ENCODE measurements at places on chromosomes 7 and 10.

GRCh38 chr10:65945061-65945460 is 980.8 kb upstream of the LRRTM3 start:
- no peak for DNase-seq

DNA sequence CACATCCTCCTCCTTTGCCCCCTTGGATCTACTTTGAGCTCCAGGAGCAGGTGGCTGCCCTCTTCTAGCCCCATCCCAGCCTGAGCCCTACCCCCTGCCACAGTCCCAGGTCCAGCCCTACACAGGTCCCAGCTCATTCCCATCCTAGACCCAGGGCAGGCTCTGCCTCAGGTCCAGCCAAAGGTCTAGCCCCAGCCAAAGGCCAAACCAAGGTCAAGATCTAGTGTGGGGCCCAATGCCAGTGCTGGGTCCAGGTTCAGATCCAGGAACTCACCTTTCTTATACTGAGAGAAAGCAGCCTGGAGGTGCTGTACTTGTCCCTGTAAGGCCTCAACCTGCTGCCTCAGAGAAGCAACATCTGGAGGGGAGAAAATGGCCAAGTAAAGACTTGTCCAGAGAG is 8.5 kb downstream of the SFTPD start:
- DNase-seq, result no peak

DNA sequence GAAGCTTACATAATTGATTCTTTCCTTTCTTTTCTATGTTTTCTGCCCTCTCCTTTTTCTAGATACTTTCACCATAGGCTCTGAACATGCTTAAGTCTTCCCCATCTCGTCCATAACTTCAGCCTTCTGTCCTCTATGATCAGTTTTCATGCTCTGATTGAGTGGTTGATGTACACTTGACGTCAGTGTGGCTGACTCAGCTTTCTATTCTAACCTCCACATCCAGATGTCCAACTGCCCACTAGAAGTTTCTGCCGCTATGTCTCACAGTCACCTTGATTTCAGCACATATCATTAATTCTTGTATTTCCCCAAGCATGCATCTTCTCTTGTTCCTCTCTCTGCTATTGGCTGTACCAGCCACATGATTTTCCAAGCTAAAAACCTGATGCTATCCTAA is 15.0 kb downstream of the CDK14 start:
- no peak for DNase-seq

GRCh38 chr10:95783741-95784140 is 27.8 kb downstream of the ENTPD1 start:
- no peak for DNase-seq

DNA sequence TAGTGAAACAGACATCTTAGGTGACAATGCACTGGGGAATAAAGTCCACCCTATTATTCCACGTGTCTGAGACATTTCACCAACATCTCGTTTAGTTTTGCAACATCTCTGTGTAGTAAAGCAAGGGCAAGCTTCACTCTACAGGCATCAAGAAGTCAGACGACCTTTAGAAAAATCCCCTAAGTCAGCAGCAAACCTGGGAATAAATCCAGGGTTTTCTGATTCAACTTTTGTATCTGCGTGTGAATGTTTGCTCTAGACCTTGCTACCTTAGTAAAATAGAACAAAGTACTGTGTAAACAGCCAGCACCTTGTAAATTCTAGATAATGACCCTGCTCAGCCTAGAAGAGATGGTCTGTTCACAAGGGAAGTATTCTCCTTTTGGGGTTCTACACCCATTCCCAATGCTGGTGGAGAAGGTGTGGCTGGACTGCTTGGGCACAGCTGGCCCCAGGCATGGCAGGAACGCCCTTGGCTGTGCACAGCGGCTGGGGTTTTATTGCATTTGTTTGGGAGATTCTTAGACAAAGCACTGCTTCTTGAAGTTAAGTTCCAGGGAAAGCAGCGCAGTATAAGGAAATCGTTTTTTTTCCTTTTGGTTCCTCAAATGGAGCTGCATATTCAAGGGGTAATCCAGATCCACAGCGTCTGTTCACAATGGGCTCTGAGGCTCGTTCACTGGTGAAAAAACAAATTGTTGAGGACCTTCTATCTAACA is 38.3 kb upstream of the GALNTL5 start:
- no peak for DNase-seq

- DNase-seq, result no peak
Measured at GRCh38 chr7:34457329-34457728, 200.7 kb upstream of the NPSR1 start.

- no peak for DNase-seq
Measured at GRCh38 chr10:130105724-130106123, 4.9 kb downstream of the C10orf143 start.

Data from CD4-positive, alpha-beta memory T cell (primary cell).